ENCODE measurements at places on chromosomes 13 and 19. TPM values are rescaled to one million over a fixed set of nuclear protein-coding genes. Genes with fewer than 3 reads are reported as not detected.

DNA sequence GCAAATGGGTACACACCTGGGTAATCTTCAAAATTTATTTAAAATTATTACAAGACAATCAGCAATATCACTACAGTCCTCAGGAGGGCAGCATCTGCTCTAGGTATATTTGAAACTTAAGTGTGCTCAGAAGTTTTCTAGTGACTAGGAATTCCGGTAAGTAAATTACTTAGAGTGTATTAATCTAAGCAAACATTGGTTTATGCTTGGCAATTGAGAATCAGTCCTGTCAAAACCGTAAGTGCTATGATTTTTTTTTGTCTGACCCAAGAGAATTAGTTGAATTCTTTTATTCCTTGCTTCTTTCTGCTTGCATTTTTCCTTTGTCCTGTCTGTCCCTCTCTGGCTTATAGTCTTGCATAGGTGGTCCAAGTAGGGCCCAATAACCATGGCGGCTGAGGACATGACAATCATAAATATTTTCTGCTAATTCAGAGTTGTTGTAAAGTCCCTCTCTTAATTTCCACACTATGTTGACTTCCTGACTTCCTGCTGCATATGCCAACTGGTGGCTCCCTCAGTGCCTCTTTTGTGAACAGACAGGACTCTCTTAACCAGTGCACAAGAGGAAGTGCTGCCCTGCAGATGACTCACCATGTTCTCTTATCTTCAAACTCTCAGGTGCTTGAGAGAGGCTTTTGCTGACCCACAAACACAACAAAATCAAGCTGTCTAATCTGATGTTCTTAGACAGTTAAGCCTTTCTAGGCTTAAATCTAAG, 82.2 kb downstream of the SLAIN1 start:
- no peak for DNase-seq

DNA sequence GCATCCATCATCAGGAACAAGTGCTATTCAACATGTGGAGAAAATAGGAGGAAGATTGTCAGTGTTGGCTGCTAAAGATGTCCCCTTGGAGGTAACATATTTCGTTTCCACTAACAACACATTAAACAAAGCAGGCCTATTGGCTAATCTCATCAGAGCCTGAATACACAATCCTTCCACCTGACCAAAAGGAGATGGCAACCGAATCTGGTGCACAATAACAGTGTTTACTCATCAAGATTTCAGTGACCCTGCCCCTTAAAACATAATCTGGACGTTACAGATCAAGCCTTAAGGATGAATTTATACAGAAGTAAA, 582.5 kb downstream of the EFNB2 start:
- no peak for DNase-seq

ZSCAN4 gene
- 0.16 TPM for polyA plus RNA-seq

- DNase-seq: no peak
Measured at GRCh38 chr13:58207501-58207900, 576.0 kb downstream of the PCDH17 start.

- no peak for DNase-seq
Measured at GRCh38 chr13:97226788-97227627, 4.9 kb downstream of the MBNL2 start.

- DNase-seq: no peak
Measured at GRCh38 chr13:50257646-50258045, 242.4 kb downstream of the KCNRG start.

DNA sequence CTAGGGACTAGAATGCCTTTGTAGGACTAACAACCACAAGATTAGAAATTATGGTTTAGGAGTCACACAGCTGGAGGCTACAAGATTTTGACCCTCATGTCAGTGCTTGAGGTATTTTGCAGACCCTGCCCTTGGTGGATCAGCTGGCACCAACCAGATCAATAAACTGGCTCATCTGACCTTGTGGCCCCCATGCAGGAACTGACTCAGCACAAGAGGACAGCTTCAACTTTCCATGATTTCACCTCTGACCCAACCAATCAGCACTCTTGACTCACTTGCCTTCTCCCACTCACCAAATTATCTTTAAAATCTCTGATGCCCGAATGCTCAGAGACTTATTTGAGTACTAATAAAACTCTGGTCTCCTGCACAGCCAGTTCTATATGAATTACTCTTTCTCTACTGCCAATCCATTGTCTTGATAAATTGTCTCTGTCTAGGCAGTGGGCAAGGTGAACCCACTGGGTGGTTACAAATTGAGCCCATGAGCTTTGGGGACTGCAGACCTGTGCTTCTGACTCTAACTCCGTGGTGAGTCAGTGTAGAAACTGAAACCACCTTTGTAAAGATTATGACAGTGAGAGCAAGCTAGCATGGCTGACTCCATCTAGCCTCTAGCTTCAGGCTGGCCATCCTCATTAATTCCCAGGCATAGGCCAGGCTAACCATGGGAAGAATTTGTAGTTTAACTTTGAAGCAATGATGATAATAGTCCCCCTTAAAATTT, 33.9 kb upstream of the CEACAM8 start:
- DNase-seq: no peak

ANGPTL8 gene
- polyA plus RNA-seq: 4.8 TPM

DNA sequence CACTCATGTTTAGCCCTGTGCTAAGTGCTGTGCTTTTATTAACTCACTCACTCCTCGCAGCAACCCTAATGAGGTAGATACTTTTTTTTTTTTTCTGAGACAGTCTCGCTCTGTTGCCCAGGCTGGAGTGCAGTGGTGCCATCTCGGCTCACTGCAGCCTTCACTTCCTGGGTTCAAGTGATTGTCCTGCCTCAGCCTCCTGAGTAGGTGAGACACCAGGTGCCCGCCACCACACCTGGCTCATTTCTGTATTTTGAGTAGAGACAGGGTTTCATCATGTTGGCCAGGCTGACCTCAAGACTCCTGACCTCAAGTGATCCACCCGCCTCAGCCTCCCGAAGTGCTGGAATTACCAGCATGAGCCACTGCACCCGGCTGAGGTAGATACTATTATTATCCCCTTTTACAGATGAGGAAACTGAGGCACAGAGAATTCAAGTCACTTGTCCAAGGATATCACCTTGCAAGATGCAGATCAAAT, 2.5 kb downstream of the ITPKC start:
- DNase-seq: no peak

APOC1 gene
- polyA plus RNA-seq: 15.4 TPM

DNA sequence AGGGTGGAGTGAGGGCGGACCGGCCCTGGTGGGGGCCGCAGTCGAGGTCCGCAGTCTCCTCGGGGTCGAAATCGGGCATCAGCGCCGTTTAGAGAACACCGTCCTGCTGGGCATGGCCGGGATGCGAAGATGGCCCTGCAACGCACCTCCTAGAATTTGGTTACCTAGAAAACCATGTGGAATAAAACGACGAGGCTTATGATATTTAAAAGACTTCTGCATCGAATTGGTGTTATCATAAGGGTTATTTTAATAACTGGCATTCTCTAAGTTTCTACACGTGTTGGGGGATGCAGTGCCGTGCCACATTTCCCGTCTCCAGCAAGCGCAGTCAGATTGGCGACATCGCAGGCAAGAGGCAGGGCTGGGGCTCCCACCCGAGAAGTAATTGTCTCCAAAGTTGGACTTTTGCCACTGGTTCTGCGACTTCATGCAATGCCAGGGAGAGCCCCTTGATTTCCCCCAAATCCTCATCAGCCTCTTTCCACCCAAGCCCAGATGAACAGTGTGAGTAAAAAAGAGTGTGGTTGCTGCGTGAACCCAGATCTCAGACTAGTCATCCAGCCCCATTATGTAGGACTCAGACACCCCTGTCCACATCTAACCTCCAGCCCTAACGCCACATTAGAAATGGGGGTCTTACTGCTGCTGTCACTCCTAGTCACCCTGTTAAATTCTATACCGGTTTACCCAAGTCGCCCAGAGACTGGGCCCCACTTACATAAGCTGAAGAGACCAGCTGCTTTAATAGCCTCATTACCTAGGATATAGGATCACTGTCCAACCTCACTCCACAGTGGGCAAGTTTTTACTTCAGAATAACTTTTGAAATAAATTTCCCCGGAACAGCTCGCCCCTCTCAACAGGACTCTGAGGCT, 571 bp upstream of the DHRS12 start:
- DNase-seq: peak; percentile 77

CALR3 gene
- not detected for polyA plus RNA-seq

GRCh38 chr13:48682436-48682835, 28.7 kb downstream of the CYSLTR2 start:
- DNase-seq: no peak

GRCh38 chr19:41373993-41374392, 2.3 kb upstream of the TMEM91 start:
- peak; percentile 95 for DNase-seq

GRCh38 chr19:33629826-33630375, 8.1 kb downstream of the CHST8 start:
- DNase-seq: no peak

DNA sequence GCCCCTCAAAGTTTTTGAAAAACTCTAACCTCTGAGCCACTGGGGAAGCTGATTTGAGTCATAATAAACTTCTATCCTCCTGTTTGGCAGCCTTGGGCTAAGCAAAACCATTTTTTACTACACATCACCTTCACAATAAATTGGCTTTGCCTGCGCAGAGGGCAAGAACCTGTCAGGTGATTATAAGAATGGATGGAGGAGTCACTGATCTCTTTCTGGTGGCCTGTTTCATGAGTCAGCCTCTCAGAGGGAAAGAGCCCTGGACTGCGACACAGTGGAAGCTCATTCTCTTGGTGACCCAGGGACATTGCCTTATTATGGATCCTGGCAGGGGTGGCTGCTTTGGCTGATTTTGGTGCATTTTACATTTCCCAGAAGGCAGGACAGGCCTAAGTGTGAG, 17.5 kb upstream of the PSG9 start:
- DNase-seq: no peak

GRCh38 chr13:89181041-89181440, 1509.9 kb downstream of the SLITRK5 start:
- no peak for DNase-seq

SYCN gene
- polyA plus RNA-seq: not detected

MTUS2 gene
- 40.2 TPM for polyA plus RNA-seq

DNA sequence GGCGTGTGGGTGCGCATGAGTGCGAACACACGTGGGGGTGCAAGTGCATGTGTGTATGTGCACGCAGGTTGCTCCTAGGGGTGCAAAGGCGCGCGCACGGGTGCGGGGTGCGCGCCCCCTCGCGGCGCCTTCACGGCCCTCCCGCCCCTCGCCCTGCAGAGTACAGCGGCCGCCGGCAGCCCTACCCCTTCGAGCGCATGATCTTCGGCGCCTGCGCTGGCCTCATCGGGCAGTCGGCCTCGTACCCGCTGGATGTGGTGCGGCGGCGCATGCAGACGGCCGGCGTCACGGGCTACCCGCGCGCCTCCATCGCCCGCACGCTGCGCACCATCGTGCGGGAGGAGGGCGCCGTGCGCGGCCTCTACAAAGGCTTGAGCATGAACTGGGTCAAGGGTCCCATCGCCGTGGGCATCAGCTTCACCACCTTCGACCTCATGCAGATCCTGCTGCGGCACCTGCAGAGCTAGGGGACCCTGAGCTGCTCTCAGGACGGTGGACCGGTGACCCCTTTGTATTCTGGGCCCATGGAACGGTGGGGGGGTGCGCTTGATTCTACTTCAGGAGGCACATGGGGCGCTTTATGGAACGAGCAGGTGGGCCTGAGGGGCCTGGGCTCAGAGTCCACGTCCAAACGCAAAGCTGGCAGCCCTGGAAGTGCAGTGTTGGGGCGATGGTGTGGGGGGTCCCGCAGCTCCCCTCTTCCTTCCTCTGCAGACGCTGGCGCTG, 27.7 kb downstream of the TMEM161A start:
- peak; percentile 69 for DNase-seq

C19orf85 gene
- not detected for polyA plus RNA-seq

DNA sequence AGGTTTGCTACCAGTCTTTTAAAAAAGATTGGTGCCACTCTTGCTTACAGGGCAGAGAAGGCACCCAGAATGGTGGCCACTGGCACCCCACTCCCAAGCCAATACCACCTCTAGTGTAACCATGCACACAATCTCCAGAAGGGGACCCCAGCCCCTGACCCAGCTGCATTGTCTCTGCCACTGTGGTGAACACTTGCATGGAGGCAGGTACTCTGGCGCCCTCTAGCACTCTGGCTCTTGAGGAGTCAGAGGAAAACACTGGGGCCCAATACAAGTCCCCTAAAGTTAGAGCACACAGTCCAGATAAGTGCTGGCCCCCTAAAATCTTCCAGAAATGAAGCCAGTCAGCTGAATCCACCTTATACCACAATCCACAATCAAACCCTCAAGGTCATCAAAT, 6.0 kb downstream of the ERVV-1 start:
- no peak for DNase-seq

GRCh38 chr19:10259162-10259905, 7.3 kb downstream of the MRPL4 start:
- peak; percentile 89 for DNase-seq

PSG1 gene
- polyA plus RNA-seq: not detected

DNA sequence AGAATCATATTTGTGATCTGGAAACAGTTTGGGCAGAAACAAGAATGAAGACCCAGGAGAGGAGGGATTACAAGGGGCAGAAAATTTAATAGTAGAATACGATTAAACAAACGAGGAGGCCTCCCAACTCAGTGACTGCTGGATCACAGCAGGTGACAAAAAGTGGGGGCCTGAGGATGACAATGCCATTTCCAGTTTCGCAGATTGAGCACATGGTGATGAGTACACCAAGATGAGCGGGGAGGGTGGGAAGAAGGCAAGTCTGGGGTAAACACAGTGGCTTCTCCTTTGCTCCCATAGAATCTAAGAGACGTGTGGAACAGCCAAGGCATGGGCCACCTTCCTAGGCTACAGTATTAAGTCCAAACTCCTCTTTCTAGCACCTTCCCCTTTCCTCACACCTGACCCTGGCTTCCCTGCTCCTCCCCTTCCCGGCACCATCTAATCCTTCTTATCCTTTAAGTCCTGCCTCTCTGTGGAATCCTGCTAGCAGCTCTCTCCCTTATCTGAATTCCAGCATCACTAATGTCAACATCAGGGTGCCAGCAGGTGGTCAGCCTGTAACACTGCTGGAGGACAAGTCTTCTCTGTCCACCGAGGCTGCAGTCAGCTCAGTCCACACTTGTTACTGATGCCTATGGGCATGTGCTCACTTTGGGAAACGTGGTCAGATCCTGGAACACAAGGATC, 13.5 kb downstream of the ATP7B start:
- no peak for DNase-seq

DNA sequence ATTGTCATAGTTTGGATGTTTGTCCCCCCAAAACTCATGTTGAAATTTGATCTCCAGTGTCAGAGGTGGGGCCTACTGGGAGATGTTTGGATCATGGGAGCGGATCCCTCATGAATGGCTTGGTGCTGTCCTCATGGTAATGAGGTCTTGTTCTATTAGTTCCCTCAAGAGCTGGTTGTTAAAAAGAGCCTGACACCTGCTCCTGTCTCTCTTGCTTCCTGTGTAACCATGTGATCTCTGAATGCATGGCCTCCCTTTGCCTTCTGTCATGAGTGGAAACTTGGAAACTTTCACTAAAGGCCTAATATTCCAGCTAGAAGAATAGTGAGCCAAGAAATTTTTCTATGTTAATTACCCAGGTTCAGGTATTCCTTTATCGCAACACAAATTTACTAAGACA, 311.4 kb upstream of the ATXN8OS start:
- no peak for DNase-seq

- no peak for DNase-seq
Measured at GRCh38 chr13:75173457-75174356, 308.3 kb downstream of the TBC1D4 start.

HAUS8 gene
- 4.7 TPM for polyA plus RNA-seq

GRCh38 chr19:49639401-49640112, 386 bp downstream of the RRAS start:
- peak; percentile 68 for DNase-seq

F10 gene
- polyA plus RNA-seq: 44.9 TPM

ATP4A gene
- polyA plus RNA-seq: not detected

- DNase-seq: no peak
Measured at GRCh38 chr19:3978145-3978544, 7.1 kb downstream of the EEF2 start.

GRCh38 chr13:38826182-38826813, 139.4 kb downstream of the FREM2 start:
- DNase-seq: no peak

PNMA8B gene
- polyA plus RNA-seq: 1.6 TPM
